ENCODE measurements at places on chromosomes 12 and 14.

- no peak for DNase-seq
Measured at GRCh38 chr14:71328183-71328582, 420.9 kb downstream of the PCNX1 start.

- peak; percentile 6 for DNase-seq
Measured at GRCh38 chr12:52903855-52904508, 894 bp downstream of the KRT8 start.

DNA sequence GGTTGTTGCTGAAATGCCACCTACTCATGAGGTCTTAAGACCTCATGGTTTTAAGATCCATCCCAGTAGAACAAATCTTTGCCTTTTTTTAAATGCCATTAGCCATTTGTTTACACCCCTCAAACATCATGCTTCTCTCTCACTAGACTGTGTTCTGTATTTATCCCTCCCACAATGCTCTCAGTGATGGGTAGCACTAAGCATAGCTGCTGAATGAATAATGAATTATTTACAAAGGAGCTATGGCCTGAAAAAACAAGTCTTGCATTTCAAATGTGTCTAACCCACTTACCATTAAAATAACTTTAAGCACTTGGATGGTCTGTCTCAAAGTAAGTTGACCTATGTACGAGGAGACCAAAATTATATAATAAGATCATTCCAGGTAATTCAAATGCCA is 334.5 kb downstream of the PAWR start:
- no peak for DNase-seq

- no peak for DNase-seq
Measured at GRCh38 chr12:14113031-14113430, 131.6 kb upstream of the GRIN2B start.

GRCh38 chr12:114685869-114686268 is 1.9 kb upstream of the TBX3 start:
- DNase-seq = no peak

DNA sequence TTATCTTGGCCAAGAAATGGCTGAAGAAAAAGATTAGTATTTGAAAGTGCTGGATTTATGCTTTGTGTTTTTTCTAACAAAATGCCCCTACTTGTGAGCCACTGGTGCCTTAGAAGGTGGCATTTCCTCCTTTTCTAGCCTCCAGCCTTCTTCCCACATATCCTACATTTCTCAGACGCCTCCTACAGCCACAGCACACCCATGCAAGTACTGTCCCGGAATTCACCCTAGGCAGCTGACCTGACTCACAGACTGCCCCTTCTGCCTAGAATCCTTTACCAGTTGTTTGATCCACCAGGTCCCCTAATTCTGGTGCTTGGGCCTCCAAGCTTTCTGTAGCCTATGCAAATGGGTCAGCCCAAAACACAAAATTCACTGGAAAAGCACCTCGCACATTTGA is 166.0 kb downstream of the FOXN3 start:
- DNase-seq = no peak

DNA sequence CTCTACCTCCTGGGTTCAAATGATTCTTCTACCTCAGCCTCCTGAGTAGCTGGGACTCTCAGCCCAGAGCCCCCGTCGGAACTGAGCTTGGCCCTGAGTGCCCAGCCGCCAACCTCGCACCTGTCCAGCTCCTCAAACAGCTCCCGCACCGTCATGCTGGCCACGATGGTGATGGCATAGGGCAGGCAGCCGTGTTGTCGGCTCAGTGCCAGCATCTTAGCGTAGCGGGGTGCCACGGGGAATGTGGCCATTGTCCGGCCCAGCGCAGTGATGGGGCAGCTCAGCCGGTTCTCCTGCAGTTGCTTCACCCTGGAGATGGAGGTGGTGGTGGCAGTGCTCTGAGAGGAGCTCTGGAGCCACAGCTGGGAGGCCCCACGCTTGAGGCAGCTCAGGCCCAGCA is 32.4 kb downstream of the DHX37 start:
- DNase-seq = no peak

DNA sequence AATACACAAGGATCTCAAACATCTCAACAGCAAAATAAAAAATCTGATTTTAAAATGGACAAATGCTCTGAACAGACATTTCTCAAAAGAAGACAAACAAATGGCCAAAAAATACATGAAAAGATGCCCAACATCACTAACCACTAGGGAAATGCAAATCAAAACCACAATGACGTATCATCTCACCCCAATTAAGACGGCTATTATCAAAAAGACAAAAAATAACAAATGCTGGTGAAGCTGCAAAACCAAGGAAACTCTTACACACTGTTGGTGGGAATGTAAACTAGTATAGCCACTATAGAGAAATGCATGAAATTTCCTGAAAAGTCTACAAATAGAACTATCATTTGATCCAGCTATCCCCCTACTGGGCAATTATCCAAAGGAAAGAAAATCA is 145.0 kb downstream of the BTG1 start:
- no peak for DNase-seq

All from stimulated activated CD8-positive, alpha-beta memory T cell treated with anti-CD3 and anti-CD28 coated beads, Interleukin-2, amount 100 ng/mL, for 1 hour (primary cell).